ENCODE measurements at places on chromosomes 6 and 20.

GRCh38 chr6:83590416-83590815 lies 78.1 kb downstream of the PRSS35 start:
- DNase-seq: no peak

DNA sequence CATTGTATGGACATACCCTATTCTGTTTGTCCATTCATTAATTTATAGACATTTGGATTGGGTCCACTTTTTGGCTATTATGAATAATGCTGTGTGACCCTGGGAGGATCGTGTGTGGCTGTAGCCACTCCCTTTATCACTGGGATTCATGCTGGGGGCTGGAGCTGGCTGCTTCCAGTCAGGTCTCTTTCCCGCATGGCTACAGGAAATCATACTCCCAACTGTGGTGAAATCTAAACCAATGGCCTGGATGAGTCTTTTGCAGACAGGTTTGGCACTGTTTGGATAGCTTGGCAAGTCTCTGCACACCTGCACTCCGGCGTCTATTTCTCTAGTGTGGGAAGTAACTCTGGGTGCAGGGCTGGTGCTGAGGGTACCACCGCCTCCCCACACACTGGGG lies 80.4 kb downstream of the RIN2 start:
- DNase-seq: no peak

- no peak for DNase-seq
These were observed 129.7 kb upstream of the BTN3A2 start for GRCh38 chr6:26235302-26235670.

DNA sequence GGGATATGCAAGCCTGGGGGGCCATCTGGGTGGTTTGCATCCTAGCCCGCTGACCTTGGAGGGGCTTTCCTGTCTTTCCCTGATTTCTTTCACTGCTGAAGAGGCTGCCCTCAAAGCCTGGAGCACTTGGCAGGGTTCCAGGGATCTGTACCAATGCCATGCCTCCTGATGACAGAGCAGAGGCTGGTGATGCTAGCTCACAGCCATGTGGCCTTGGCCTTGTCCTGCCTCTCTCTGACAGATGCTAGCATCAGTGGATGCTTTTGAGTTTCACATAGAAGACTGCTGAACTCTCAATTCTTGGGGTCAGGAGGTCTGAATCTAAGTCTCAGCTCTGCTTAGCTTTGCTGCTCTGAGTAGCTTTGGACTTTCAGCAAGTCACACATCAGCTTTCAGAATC lies 21.9 kb upstream of the RREB1 start:
- DNase-seq: no peak
